Skin of body (tissue), 3 donors: ENCODE measurements at places on chromosomes 16 and 17.

DNA sequence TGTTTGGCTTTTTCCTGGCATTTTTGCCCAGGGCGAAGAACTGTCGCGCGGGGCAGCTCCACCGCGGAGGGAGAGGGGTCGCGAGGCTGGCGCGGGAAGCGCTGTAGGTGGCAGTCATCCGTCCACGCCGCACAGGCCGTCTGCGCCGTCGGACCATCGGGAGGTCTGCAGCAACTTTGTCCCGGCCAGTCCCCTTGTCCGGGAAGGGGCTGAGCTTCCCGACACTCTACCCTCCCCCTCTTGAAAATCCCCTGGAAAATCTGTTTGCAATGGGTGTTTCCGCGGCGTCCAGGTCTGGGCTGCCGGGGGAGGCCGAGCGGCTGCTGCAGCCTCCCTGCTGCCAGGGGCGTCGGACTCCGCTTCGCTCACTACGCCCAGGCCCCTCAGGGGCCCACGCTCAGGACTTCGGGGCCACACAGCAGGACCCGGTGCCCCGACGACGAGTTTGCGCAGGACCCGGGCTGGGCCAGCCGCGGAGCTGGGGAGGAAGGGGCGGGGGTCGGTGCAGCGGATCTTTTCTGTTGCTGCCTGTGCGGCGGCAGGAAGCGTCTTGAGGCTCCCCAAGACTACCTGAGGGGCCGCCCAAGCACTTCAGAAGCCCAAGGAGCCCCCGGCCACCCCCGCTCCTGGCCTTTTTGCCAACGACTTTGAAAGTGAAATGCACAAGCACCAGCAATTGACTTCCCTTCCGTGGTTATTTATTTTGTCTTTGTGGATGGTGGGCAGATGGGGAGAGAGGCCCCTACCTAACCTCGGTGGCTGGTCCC is 2.3 kb upstream of the CBX4 start:
- no peak for DNase-seq

GRCh38 chr17:18181358-18181757 is 2.3 kb upstream of the ALKBH5 start:
- DNase-seq = no peak

GRCh38 chr17:12256380-12256995 is 235.8 kb downstream of the MAP2K4 start:
- peak; percentile 37 for DNase-seq

DNA sequence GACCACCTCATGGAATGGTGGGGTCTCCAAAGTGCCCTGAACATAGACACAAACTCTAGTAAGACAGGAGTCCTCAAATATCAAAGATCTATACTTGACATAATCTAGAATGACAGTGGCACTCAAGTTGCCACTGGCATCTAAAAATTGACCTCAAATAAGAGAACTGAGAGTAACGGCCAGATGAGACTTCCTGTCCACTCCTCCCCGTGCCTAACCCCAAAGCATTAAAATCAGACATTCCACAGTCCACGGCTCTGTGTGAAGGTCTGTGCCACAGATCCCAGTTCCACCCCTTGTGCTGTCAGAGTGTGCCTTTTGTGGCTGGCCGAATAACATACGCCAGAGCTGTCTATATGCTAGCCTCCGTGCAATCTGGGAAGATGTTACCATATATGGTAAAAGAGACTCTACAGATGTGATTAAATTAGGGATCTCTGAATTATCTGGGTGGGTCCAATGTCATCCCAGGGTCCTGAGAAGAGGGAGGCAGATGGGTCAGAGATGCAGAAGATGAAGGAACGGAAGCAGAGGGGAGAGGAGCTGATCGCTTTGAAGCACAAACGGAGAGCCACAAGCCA is 21.0 kb upstream of the EVPL start:
- DNase-seq = no peak

DNA sequence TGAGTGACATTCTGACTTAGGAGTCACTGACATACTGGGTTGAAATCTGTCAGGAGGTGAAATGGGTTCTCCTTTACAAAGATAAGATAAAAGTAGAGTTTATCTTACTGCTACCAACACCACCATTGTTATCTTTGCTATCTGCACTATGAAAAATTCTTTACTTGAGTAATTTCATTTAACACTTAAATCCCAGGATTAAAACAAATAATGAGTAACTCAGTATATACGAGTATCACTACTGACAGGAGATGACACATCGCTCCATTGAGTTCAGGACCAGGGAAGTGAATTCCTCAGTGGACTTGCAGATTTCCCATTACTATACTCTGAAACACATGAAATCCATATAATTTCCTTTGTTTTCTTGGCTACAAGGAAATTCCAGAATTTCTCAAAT is 242.1 kb upstream of the NLRP1 start:
- DNase-seq = no peak
